ENCODE measurements at places on chromosomes 12 and 14.

DNA sequence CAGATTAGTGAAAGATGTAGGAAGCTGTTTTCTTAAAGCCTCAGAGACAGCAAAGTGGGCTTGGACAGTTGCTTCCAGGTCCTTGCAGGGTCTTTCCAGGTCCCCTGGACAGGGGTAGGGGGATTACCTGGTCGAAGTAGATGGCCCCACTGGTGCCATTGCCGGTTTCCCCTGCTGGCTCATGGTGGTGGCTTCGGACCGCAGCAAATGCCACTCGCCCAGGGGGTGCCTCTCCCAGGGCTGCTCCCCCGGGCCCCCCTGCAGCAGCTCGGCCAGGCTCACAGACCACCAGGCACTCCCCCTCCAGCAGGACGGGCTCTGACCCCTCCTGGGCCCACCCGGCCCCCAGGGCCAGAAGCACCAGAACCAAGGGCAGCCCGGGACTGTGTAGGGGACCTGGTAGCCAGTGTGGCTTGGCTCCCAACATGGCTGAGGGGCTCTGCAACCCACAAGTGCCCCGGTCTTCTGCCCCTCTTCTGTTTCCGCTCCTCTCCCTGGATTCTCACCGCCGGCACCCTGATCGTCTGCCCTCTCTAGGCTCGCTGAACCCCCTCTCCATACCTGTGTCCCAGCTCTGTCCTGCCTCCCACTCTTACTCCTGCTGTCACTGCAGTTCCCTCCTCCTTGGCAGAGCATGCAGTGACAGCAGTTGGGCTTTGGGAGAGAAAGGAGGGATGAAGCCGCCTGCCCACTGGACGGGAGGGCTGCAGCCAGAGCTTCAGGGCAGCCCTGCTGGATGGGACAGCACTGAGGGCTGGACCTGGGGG lies 657 bp downstream of the CBLN3 start:
- DNase-seq, result peak; percentile 9

GRCh38 chr14:22558221-22558913 lies 30.7 kb downstream of the DAD1 start:
- DNase-seq, result peak; percentile 86

DNA sequence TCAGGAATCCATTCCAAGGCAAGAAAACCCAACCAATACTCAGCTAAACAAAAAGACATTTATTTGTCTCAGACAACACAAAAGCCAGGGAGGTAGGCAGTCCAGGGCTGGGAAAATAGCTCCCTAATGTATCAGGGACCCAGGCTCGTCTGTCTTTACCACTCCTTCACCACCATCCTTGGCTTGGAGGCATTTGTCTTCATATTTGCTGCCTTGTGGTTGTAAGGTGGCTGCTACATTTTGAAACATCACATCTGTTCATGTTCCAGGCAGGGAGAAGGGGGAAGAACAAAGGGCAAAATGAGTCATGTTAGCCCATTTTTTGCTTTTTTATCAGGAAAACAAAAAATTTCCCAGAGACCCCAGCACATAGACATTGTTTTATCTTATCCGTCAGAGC lies 44.8 kb upstream of the PCED1B start:
- no peak for DNase-seq

- DNase-seq, result no peak
Measured at GRCh38 chr14:74985806-74986205, 16.9 kb upstream of the EIF2B2 start.

GRCh38 chr12:46071335-46071734 lies 81.0 kb upstream of the SCAF11 start:
- no peak for DNase-seq

All from activated T-cell treated with anti-CD3 and anti-CD28 coated beads, Interleukin-2, amount 50 U/mL, for 48 hours (primary cell).